Activated CD8-positive, alpha-beta memory T cell treated with anti-CD3 and anti-CD28 coated beads for 24 hours (primary cell): ENCODE measurements at places on chromosomes 1 and 21.

DNA sequence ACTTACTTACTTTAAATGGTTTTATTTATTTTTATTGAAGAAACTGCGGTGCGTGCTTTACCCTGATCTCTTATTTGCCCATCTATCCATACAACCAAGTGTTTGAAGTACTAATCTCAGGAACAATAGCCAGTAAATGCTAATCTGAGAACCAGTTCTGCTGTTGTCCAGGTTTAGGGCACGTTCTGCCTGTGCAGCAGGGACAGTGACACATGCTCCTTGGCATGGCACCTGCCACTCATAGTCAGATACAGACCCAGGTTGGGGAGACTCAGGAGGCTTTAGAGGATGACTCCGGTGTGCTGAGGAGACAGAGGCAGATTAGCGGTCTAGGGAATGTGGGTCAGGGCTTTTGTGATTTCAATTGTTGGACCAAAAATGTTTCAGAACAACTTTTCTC lies 83.6 kb downstream of the NRIP1 start:
- DNase-seq = no peak

DNA sequence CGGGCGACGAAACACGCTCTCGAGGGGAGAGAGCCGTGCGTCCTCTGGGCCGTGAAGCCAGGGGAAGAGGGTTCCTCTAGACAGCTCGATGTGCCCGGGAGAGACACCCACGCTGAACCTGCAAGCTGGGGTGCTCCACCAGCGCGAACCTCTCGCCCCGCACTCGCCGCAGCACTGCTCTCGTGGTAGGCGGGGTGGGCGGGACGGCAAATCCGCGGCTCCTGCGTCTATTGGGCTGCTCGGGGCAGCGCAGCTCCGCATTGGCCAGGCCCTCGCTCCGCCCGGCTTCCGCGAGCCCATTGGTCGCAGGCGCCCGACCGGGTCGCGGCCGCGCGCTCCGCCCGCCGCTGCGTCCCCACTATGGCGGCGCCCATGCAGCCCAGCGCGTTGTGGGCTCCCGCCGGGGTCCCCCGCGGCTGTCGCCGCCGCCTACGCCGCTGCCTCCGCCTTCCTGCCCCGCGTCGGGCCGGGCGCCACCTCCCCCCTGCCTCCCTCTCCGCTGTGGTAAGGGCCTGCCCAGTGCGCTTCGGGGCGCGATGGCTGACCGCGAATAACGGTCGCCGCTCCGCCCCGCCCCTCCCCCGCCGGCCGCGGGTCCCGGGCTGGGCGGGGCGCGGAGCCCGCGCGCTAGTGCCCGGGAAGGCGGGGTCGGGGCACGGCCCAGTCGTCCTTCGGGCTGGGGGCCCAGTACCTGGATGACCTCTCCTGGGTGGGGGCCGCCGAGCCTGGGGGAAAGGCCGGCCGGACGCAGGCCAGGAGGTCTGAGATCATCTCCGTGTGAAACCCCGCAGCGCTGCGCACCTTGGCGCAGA lies at the start of gene ST3GAL3:
Gene ST3GAL3 (plus strand): TSS at position 347 of the 812 bp plus-strand sequence. CDS start 28,727 bp downstream, outside the sequence.
- peak; percentile 94 for DNase-seq

DNA sequence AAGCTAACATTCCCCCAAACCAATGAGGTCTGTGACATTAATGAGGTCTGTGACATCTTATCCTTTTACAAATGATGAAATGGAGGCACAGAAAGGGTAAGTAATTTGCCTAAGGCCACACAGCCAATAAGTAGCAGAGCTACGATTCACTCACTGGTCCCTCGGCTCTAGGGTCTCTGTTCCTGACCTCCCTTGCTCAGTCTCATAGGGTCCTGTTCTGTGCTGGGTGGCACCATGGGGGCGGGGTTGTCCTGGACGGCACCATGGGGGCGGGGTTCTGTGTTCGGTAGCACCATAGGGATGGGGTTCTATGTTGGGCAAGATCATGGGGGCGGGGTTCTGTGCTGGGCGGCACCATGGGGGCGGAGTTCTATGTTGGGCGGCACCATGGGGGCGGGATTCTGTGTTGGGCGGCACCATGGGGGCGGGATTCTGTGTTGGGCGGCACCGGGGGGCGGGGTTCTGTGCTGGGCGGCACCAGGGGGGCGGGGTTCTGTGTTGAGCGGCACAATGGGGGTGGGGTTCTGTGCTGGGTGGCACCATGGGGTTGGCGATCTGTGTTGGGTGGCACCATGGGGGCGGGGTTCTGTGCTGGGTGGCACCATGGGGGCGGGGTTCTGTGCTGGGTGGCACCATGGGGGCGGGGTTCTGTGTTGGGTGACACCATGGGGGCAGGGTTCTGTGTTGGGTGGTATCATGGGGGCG lies 55.6 kb downstream of the CLSTN1 start:
- no peak for DNase-seq

DNA sequence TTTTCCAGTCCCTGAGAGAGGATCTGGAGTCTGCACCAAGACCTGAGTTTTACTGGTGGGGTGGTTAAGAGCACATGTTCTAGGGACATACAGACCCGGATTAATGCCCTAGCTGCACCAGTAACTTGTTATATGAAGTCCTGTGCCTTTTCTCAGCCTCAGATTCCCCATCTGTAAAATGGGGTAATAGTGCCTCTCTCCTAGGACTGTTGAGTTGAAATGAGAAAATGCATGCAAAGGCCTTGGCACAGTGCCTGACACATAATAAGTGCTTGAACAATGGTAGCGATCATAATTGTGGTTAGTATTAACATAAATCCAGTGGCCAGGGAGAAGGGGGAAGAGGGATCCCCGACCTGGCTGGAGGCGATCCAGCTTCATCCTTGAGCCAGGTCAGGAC lies 12.3 kb downstream of the AHDC1 start:
- DNase-seq = no peak
